ENCODE measurements at places on chromosomes 13 and 19.

DNA sequence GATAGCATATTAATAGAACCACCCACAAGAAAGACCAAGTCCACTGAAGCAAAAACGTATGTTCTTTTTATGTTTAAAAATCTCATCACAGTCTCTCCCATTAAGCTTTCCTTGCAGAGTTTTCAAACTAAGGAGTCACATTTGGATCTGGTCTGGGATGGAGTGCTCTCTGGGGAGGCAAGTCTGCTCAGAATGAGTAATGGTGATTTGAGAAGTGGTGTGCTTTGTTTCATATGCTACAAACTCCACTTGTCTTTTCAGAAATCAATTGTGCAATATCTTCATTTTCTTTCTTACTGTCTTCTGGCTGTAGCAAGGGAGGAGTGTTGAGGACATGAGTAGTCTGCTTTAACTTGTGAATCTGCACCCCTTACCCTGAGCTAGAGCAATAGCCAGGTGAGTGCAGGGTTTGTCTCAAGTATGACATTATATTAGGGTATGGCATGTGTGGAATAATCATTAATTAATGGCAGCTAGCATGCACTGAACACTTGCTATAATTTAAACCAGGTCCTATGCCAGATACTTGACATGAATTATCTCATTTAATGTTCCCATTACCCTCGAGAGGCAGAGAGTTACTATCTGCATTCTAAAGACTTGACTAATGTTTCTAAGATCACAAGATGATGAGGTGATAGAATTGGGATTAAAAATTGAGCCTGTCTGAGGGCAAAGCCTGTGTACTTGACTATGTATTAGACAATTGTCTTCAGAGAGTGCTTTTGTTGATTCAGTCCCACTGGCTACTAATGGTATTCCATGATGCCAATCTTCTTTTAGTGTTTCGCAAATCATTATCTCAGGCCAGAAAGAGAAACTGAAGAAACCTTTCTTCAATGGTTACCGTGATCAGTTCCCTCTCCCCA, 171.8 kb downstream of the GPC6 start:
- no peak for DNase-seq

DNA sequence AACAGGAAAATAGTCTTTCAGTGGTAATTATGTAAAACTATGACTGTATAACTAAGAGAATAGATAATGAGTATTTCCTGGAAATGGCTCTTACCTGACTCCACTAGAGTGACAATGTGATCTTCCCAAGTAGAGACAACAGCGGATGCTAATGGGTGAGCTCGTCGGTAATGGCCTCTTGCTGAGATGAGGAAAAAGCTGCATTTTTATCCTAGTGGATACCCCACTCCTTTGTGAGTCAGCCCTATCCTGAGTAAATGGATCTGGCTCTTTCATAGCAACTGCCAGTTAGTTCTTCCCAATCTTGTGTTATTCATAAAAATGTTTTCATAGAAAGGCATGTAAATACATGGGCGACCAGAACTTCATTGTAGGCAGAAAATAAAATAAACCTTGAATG, 299.5 kb downstream of the NALCN start:
- no peak for DNase-seq

GRCh38 chr13:35698911-35699576, 222.6 kb upstream of the MAB21L1 start:
- no peak for DNase-seq

- DNase-seq = no peak
Observed at GRCh38 chr13:113630296-113630695, 27.7 kb downstream of the ATP4B start.

GRCh38 chr13:110512198-110512740, 49.3 kb downstream of the RAB20 start:
- no peak for DNase-seq

DNA sequence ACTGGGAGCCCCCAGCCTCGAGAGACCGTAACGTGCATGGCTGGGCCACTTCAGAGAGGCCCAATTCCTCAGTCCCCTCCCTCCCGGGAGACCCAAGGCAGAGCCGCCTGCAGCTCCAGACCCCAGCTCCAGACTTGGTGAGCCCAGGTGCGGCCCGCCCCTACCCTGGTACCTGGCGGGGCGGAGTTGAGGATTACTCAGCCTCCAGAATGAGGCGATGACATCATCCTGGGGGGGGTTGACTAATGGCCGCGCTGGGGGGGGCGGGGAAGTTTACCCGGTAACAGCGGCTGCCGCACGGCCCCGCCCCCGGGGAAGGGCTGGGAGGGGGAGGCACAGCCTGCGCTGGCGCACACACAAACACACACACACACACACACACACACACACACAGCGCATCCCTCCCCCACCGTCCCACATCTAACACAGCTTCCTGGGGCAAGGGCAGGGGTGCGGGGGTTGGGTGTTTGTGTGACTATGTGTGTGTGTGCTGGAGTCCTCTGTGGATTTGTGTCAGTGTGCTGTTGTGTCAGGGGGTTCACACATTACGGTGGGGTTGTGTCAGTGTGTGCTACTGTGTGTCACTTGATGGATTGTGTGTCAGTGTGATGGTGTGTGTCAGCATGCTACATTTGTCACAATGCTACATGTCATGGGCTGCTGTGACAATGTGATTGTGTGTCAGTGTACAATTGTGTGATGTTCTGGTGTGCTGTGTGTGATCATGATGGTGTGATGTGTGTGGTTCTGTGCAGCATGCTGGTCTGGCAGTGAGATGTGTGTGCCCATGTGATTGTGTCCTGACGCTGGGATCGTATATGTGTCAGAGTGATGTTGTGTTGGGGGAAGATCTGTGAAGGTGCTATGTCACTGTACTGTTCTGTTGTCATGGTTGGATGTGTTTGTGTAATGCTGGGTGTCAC, 10.3 kb upstream of the BBC3 start:
- DNase-seq = peak; percentile 79

GRCh38 chr19:49877879-49878743, 609 bp downstream of the TBC1D17 start:
- DNase-seq = peak; percentile 97

All from GM10248 (cell line).